ENCODE measurements at places on chromosomes 1 and 21.

DNA sequence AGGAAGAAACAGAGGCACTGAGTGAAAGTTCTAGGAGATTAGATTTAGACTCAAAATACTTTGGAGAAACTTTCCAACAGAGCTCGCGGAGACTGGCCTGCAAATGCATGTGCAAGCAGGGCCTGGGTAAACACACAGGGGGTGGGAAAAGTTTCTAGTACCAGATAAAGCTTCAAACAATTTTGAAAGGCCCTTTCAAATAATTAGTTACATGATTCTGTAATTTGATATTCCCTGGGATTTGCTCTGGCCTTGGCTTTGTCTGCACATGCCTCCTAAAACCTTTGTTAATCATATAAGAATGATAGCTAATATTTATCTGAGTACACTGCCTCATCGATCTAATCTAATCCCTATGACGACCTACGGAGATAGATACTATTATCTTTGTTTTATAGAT lies 31.3 kb downstream of the VTCN1 start:
- no peak for DNase-seq

DNA sequence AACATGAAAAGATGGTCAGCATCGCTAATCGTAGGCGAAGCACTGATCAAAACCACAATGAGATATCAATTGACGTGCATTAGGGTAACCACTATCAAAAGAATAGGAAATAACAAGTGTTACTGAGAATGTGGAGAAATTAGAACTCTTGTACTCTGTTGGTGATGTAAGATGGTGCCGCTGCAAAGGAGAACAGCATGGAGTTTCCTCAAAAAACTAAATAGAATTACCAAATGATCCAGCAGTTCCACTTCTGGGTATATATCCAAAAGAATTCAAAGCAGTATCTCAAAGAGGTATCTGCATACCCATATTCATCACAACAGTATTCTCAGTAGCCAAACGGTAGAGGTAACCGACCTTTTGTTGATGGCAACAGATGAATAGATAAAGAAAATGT lies 8.3 kb upstream of the CD101 start:
- no peak for DNase-seq

DNA sequence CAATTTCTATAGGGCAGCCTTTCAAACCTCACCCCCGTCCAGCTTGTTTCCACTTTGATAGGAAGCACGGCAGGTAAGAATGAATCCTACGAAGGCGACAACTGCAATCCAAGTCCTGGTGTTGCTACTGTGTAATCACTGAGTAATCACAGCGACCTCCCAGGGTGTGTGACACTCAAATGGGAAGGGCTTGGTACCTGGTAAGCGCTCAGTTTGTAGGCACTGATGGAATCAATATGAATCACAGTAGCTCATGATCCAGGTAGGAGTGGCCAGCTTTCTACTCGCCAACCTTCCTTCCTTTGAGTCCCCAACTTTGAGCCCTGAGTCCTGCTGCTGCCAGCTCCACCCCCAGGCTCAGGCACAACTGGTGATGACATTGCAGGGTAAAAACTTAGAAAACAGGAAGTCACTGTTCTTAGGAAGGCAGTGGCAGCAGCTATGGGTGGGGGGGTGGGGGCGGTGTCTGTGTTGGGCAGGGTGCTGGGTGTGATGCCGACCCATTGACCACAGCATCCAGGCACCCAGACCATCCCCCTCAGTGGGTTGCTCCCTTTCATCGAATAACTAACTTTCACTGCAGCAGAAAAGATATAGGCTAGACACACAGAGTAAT lies 70.7 kb downstream of the CD247 start:
- peak; percentile 57 for DNase-seq

- DNase-seq = peak; percentile 70
Observed at GRCh38 chr1:10694633-10695627, 101.5 kb downstream of the CASZ1 start.

DNA sequence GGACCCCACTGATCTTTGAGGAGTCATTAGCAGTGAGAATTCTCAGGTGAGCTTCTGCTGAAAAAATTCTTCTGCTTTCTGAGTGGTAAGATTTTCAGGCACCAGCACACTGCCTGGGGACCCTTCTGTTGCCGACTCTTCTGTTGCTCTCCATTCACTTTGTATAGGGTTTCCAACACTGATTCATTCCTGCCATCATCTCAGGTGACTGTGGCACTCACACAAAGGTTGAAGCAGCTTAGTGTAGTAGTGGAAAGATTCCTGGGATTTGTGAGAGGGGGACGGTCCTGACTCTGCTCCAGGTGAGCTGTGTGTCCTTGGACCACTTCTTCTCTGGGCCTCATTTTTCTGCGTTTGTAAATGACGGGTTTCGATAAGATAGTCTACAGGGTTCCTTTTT lies 9.4 kb downstream of the UTP11 start:
- no peak for DNase-seq

GRCh38 chr1:199205740-199206441 lies 567.1 kb downstream of the PTPRC start:
- DNase-seq = no peak

DNA sequence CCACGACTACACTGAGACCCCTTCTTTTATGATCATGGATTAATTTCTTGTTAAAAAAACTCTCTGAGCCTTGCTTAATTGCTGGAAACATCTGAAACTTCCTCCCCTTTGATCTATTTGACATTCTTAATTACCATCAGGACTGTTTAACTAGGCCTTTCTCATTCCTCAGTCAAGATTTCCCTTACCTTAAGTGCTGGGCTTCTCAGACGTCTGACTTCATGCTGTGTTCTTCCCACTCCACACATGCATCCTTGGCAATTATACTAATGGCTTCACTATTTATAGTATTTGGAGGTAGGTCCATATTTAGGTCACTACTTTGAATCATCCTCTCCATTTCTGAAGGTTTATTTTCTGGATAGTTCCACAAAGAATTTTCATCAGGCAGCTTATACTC lies 341.3 kb upstream of the TMPRSS15 start:
- DNase-seq = no peak

DNA sequence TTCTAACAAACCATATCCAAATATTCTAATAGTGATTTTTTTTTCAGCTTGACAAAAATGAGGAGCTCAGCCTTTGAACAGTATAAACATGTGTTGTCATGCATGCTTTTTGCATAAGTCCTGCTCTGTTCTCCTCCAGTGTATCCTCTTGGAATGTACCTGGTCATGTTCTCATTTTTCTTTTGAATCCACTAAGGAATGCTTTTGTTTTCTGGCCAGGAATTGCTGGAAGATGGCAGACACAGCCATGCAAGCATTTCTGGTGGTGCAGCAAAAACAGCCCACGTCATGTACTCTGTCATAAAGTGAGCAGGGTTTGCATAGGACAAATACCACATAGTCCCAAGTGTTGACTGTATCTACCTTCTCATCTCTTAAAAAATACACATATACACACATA lies 11.5 kb upstream of the PLD5 start:
- no peak for DNase-seq

DNA sequence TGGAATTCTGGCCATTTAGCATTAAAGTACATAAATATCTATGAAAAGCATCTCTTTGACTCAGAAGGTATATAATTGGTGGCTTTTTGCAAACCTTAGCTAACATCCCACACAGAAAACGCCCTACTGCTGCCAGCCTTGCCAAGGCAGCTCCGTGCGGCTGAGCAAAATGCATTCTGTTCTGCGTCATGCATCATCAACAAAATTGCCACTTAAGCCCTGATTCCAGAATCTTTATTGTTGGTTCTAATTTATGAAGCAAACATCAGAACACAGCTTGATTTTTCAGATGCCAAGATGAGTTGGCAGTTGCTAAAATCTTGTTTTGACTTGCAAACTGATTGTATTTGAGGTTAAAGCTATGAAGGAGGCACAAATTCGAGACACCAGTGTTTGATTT lies 314.9 kb upstream of the DEPDC1 start:
- no peak for DNase-seq

DNA sequence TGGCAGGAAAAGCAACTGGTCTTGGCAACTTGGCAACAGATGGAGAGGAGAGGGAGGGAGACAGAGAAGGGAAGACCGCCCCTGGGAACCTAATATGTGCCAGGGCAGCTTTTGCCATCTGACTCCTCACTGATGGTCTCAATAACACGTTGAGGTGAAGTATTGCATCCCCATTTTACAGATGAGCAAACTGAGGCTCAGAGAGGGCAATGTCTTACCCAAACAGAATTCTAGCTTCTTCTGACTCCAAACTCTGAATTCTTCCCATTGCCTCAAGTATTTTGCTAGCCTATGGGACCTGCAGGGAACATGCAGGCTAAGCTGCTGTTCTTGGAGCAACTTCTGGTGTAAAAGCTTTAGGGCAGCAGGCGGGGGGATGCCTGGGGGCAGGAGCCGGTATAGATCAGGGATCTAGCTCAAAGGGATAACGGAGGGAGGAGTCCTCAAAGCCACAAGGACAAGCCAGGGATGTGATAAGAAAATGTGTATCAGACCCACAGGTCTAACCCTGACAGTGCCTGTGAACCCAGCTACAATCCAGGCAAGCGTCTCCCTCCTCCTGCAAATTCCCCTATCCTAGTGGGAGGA lies 7.2 kb upstream of the GUCA2A start:
- no peak for DNase-seq

DNA sequence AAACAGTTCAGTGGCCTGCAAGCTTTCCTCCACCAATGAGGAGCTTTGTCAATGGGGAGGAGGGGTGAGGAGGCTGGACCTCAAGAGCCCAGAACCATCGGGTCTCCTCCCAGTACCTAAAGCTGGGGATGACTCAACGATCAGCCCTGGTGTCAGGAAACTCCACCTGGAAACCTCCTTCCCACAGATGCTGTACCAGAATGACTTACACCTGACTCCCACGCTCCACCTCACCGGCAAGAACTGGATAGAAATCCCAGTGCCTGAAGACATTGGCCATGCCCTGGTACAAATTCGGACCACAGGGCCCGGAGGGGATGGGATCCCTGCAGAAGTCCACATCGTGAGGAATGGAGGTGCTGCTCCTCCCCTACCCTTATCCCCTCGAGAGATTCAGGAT lies 11.4 kb downstream of the TMEM81 start:
- no peak for DNase-seq

- no peak for DNase-seq
Observed at GRCh38 chr1:24414775-24415333, 748 bp upstream of the NIPAL3 start.

DNA sequence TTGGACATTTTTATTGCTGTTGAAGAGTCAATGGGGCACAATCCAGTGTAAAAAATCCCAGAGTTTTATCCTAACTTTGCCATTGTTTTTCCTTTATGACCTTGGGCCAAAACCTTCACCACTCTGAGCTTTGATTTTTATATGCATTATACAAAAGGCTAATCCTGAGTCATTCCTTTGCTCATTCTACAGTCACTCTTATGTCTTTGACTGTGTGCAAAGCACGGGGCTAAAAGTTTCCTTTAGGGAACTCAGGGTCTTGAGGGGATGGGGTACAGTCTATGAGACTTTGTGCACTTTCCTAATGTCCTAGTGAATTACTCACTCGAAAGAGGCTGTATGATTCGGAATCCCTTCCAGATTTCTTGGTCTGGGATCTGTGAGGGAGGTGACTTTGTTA lies 543.2 kb upstream of the CAMK1G start:
- no peak for DNase-seq

DNA sequence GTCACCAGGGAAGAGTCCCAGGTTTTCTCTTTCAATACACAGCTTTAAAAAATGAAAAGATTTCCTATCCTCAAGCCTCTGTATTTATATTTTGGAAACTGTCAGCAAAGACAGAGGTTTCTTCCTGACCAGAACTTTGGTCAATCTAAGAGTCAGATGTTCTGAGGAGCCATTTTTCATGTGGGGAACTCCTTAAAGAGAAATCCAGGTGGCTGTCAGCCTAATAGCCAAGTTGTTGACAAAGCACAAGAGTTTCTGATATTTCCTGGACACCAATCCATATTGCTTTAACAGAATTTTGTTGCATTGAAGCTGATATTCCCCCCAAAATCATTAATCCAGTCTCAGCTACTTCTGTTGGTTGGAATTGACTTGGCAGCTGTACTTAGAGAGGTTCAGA lies 318.6 kb upstream of the NFIA start:
- DNase-seq = no peak

DNA sequence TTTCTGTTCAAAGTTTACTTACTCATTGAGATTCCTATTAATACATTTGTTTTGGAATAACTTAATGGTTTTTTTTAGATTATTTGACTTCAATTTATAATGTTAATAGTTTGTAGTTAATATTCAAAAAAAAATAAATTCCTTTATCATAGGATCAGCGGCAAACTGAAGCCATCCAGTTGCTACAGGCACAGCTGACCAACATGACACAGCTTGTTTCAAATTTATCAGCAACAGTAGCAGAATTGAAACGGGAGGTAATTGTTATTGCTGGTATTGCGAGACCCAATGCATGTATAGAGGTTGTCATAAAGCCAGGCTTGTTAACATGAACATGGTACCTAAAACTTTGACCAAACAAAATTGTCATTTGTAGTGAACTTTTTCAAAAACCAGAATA lies 59.0 kb upstream of the FASLG start:
- DNase-seq = no peak

DNA sequence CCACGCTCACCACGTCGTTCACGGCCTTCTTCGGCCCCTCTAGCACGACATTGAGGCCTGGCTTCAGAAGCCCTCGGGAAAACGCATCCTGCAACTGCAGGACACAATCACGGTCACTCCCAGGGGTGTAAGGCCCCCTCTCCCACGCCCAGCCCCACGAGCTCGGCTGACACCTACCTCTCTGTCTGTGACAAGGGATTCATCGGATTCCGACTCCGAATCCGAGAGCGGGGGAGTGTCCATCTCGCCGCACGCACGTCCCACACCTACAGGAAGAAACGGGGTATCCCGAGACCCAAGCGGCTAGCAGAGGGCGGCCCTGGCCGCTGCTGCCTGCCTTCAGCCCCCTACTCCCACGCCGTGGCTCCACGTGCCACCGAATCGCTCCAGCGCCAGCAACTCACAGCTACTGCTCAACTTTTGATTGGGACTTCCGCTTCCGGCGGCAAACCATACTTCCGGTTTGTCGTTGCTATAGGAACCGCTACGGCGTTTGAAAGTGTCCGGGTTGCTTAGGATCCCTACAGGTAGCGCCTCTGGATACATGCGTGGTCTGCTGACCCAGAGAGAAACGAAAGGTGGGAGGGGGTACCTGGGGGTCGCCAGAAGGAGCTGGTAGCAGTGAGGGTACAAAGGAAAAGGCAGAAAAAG lies at the start of the genes CFAP57 and EBNA1BP2:
Gene CFAP57 (plus strand): TSS at position 455 of the 651 bp plus-strand sequence. CDS start 424 bp downstream, outside the sequence.
Gene EBNA1BP2 (minus strand): TSS at position 415 of the 651 bp plus-strand sequence. CDS start 172 bp downstream, at position 243.
- DNase-seq = peak; percentile 89

GRCh38 chr1:55825461-55825860 lies 610.3 kb upstream of the USP24 start:
- no peak for DNase-seq

Data from activated T-cell treated with anti-CD3 and anti-CD28 coated beads for 24 hours (primary cell).